Stimulated activated CD4-positive, alpha-beta T cell treated with anti-CD3 and anti-CD28 coated beads, Interleukin-4, amount 100 ng/mL, for 4 hours (primary cell): ENCODE measurements at places on chromosomes 13 and 19.

- DNase-seq, result no peak
These were observed 112.5 kb upstream of the UQCRFS1 start for GRCh38 chr19:29325241-29325975.

DNA sequence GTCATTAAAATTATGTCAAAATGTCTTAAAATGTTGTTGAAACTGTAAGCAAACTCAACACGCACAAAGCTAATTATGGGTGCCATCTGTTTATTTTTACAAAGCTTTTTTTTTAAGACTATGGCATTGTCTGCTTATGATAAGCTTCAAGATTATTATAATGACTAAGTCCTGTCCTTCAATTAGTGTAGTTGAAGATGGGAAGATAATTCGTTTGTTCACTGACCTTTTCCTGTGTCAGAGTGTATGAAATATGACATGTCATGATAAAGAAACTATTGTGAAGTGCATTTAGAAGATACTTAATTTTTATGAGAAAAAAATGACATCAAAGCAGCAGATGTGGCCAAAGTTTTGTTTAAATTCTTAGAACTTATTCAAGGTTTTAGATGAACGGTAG, 211.3 kb downstream of the PCCA start:
- no peak for DNase-seq

DNA sequence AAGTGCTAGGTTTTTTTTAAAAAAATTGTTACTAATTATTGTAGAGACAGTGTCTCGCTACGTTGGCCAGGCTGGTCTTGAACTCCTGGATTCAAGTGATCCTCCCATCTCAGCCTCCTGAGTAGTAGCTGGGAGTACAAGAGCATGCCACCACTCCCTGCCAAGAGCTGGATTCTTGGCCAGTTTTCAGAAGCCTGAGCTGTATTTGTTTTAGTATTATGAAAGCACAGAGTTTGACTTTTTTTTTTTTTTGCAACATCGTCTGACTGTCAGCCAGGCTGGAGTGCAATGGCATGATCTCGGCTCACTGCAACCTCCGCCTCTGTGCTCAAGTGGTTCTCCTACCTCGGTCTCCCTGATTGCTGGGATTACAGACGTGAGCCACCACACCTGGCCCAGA, 7.0 kb downstream of the ARMC6 start:
- DNase-seq, result no peak

GRCh38 chr19:1856698-1857603, 6.4 kb downstream of the KLF16 start:
- peak; percentile 69 for DNase-seq

GRCh38 chr13:113851826-113852535, 11.9 kb downstream of the GAS6 start:
- DNase-seq, result no peak

- no peak for DNase-seq
These were observed 1.7 kb upstream of the CRLF1 start for GRCh38 chr19:18608102-18608804.

GRCh38 chr19:35932291-35932936, 3.8 kb upstream of the LRFN3 start:
- no peak for DNase-seq

DNA sequence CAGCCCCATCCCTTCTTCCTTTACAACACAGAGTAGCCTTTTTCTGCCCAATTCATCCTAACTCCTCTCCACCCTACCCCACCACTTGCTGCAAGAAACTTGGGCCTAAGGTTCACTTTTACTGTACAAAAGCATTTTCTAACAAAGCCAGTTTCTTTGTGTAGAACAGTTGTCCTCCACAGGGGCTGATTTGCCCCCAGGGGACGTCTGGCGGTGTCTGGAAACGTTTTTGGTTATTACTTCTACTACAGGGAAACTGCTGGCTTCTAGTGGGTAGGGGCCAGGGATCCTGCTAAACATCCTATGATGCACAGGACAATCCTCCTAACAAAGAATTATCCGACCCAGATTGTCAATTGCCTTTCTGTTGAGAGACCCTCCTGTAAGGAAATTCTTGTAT, 7.3 kb upstream of the LMO7 start:
- no peak for DNase-seq

DNA sequence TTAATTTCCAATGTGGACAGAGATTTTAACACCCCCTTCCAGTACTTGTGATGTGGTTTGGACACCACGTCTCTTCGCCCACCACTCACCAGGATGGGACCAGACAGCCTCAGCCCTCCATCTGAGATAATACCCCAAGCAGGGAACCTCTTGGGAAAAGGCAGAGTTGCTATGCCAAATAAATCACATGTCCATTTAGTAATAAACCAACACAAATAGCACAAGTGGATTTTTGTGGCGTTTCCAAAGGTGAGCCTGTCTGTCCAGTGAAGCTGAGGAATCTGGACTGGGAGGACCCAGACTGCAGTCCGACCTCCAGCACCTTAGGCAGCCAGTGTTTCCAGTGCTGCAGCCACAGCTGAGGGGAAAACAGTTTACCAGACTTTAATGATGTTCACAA, 34.1 kb upstream of the GAS6 start:
- DNase-seq, result no peak

GRCh38 chr19:53903055-53903680, 5.9 kb upstream of the CACNG7 start:
- no peak for DNase-seq

GRCh38 chr13:105565136-105565727, 970.2 kb downstream of the EFNB2 start:
- DNase-seq, result no peak

DNA sequence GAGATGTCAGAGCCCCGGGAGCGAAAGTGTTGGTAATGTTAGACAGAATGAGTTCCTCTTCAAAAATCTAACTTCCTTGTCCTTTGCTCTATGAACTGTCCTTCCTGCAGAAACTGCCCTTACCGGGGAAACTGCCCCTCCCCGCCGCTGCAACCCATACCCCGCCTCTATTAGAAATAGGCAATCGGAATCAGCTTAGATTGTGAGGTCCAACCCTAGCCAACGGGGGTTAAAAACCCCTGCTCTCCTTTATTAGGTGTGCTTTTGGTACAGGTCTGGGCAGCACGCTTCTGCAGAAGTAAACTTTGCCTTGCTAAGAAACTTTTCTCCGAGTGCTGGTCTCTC, 11.5 kb upstream of the CAPNS1 start:
- DNase-seq, result no peak

DNA sequence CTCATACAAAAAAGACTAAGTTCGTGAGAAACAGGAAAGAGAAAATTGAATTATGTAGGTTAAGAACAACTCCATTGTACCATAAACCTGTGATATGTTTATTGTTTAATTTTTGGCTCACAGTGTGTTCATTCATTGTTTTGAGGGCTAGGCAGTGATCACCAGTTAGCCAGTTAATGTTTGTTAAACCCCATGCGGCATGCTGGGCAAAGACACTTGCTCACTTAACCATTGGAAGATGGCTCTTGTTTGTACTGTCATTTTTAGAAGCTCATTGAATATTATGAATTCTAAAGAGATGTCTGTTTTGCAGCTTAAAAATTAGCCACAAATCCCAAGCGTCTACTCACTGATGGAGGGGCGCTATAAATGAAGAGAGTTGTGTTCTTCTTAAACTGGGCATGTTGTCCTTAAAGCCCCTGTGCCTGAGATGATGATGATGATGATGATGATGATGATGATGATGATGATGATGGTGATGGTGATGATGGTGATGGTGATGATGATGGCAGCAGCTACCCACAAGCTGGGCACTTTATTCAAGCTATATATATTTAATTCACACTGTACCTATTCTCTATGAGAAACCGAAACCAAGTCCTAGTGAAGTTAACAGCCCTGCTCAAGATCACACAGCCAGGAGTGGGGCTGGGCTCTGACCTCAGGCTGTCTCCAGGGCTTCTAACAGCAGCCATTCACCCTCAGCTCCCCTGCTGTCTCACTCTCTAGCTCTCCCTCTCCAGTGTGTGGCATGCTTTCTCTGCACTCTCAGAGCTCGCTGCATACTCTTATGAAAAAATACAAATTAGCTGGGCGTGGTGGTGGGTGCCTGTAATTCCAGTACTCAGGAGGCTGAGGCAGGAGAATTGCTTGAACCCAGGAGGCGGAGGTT, 169.1 kb downstream of the SHISA2 start:
- no peak for DNase-seq

- DNase-seq, result no peak
These were observed 428.7 kb downstream of the FGF9 start for GRCh38 chr13:22099585-22099984.

DNA sequence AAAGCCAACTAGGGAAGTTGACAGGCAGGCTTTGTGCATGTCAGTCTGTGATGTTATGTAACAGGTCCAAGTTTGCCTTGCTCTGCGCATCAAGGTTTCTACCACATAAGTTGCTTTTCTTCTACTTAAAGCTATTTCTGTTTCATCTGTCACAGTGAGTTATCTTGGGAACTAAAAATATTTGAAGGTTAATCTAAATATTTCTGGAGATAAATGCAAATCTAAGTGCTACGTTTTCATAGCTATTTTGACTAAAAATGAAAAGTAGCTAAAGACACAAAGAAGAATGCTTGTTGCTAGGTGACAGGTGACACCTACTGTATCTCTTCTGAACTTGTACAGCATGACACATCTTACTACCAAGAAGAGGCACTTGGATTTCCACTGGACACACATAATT, 135.6 kb downstream of the KLF12 start:
- DNase-seq, result no peak

GRCh38 chr13:25702386-25702785, 330.6 kb downstream of the ATP8A2 start:
- DNase-seq, result no peak

DNA sequence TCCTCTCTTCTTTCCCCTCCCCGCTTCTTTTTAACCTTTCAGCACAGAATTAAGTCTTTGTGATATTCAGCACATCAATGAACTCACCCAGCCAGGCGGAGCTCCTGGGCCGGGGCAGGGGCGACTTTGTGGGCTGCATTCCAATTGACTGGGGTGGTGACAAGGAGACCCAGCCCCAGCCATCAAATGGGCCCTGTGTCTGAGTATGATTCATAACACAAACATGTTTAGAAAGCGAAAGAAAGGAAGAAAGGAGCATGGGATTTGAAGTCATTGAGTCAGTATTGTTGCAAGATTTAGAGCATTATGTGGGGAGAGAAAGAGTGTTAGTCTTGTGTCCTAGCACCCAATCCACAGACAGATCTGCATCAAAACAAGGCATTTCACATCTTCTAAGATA, 185.3 kb downstream of the LHFPL6 start:
- DNase-seq, result no peak

GRCh38 chr13:24075137-24075975, 85.2 kb upstream of the SPATA13 start:
- DNase-seq, result no peak

DNA sequence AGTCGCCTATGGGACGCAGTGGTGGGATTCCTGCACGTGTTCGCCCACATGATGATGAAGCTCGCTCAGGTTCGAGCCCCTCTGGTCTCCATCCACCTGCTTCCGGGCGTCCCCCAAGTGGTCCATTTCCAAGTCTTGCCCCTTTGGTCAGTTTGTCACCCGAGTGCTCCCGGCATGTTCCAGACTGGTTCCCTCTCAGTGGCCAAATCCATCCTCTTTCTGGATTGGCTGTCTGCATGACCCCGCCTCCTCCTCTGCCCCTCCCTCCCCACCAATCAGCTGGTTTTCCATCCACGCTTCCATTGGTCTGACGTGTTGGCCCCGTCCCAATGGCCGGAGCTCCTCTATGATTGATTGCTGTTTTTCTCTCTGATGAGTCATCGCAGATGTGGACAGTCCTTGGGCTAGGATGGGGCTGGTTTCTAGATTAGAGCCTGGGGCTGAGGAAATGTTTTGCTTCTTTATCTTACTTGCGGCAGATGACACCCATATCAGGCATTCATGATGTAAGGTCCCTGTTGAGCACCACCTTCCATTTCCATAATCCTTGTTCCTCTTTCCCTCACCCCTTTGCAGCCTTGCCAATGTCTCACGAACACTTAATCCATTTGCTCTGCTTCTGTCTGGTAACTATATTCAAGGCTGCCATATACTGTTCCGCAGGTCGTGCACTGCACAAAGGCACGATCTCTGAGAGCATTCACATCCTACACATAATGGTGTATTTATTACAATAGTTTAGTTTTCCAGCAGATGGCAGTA, 73.8 kb downstream of the MAP4K1 start:
- DNase-seq, result no peak

DNA sequence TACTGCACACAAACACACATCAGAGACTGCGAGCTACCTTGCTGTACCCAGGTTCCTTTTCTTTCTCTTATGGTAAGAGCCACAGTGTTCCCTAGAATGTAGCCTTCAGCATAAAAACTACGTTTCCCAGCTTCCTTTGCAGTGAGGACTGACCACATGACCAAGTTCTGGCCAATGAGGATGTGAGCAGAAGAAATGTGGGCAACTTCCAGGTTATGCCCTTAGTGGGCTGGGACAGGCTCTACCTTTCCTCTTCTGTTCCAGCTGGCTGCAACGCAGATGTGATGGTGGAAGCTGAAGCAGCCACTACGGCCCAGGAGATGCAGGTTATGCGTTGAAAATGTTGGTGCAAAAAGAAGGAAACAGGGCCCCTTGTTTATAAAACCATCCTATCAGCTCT, 27.5 kb downstream of the VRK3 start:
- no peak for DNase-seq

DNA sequence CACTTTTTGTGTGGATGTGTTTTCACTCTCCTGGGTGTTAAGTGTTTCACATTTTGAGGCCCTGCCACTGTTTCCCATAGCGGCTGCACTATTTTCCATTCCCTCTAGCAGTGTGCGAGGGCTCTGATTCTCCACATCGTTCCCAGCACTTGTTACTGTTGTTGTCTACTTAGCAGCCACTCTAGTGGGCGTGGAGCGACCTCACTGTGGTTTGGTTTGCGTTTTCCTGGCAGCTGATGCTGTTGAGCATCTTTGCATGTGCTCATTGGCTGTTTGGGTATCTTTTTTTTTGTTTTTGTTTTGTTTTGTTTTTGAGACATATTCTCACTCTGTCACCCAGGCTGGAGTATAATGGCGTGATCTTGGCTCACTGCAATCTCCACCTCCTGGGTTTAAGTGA, 14.4 kb downstream of the NAXD start:
- DNase-seq, result no peak

DNA sequence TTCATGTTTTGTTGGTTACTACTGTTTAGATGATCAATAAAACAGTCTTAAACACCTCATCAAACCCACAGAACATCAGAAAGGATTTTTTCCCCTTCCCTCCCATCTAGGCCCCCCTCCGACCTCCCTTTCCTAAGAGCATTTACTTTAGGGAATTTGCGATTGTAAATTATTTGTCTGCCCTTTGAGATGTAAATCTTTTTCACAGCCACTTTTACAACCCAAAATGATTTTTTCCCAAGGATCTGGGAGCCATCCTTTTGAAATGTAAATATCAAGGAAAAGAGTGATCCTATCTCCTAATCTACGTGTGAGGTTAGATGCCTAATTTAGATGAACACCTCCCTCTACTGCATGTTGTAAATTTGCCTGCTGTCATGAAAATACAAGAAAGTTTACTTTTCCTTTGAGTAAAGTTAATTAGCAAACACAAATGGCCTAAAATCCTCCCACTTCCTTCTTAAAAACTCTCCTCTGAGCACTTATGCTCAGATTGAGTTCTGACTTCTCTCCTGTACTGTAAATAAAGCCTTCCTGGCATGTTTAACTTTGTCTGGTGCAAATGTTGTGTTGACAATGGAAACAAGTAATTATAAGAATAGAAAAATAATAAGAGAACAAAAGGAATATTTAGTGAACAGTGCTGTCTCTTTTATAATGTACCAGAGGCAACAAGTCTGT, 1646.9 kb upstream of the SPRY2 start:
- DNase-seq, result no peak
